Stimulated activated CD4-positive, alpha-beta T cell treated with anti-CD3 and anti-CD28 coated beads, Interleukin-15, amount 100 ng/mL, for 1 hour (primary cell): ENCODE measurements at places on chromosomes 13 and 19.
A peak's percentile ranks its signal among the peaks of the same experiment; 100 is the strongest.

- no peak for DNase-seq
Measured at GRCh38 chr13:36188441-36188840, 25.9 kb downstream of the SOHLH2 start.

DNA sequence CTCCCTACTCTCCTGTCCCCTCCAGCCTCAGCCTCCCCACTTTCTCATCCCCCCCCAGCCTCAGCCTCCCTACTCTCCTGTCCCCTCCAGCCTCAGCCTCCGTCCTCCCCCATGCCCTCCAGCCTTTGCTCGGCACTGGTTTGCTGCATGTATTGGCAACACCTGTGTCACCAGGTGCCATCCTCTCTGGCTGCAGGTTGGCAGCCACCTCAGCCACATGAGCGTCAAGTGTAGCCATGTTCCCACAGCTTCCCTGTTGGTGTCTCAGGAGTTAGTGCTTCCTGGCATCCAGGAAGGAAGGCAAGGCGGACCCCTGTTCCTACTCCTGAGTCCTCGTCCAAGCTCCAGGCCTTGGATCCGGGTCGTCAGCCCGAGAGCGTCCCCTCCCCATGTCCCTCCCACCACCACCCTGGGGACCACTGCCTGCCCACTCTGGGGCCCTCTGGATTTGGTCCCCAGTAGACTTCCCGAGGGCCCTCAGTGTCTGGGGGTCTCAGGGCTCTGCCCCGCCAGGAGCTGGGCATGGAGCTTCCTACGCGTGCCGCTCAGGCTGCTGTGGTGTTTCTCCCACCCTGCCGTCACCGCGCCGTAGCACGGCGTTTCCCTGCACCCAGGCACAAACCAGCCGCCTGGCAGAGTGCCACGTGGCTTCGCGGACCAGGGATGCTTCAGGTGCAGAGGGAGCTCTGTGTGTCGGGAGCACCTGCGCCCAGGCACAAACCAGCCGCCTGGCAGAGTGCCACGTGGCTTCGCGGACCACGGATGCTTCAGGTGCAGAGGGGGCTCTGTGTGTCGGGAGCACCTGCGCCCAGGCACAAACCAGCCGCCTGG is 128.3 kb upstream of the MCF2L start:
- no peak for DNase-seq

DNA sequence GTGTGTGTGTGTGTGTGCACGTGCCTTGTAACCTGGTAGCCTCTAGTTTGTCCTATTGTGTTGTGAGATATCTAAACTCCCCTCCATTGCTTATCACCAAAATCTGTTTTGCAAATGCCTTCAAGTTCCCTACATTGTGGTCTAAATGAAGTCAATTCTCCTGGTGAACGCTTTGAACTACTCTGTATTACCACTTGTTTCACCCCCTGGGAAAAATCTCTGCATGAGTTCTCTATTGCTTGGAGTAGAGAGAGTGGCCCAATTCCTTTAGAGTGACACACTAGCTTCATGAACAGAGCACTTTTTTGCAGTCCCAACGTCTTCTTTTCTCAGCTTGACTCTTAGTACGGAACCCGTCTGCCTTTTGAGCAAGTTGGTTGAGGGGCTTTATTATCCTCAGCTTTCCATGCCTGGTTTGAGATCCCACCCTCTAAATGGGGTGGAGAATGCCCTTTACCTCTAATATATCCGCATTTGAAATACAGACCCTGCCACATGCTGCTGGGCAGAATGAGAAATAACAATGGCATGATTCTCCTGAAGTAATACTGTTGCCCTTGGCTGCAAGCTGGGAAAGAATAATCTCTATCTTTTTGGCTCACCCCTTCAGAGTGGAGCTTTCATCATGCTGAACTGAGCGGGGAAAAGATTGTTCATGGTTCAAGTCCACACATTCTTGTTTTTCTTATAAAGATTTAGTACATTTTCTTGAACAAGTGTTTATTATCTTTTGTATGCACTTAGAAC is 2545.3 kb downstream of the PCDH9 start:
- DNase-seq, result no peak

DNA sequence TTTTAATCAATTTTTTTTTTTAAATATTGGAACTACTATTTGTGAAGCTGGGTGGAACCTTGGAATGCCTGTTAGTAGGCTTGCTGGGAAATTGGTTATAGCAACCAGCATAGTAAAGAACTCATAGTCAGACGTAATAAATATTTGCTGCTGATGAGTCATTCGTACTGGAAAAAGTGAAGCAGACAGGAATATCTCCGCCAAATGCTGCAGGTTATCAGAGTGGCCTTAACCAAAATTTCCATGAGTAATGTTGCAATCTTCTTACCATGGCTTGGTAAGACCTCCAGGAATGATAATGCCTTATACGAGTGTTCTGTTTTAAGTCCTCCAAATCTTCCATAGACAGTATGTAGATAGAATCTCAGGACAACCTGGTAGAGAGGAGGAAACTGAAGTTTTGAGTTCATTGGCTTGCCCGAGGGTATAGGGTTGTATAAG is 34.2 kb downstream of the MBNL2 start:
- no peak for DNase-seq

DNA sequence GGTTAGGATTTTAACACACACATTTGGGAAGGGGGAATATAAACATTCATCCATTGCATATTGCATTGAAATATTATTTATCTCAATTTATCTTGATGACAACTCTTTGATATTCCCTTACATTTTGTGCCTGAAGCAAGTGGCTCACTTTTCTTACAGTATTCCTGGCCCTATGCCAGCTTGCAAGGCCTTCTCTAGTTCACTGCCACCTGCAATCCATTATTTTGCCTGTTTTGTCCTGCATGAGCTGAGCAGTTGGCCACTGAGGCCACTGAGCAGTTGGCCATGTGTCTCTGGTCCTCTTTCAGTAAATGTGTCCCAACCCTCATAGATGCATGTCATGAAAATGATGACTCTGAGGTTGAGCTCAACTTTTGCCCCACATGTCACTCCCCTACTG is 49.8 kb downstream of the CBY2 start:
- DNase-seq, result no peak

- DNase-seq, result no peak
Measured at GRCh38 chr13:73133531-73133930, 74.7 kb downstream of the KLF5 start.

GRCh38 chr19:54186934-54187381 is 2.4 kb downstream of the MBOAT7 start:
- DNase-seq, result no peak

GRCh38 chr13:71712988-71713653 is 153.9 kb downstream of the DACH1 start:
- no peak for DNase-seq

- DNase-seq, result no peak
Measured at GRCh38 chr19:18501832-18502231, 20.0 kb downstream of the ELL start.

DNA sequence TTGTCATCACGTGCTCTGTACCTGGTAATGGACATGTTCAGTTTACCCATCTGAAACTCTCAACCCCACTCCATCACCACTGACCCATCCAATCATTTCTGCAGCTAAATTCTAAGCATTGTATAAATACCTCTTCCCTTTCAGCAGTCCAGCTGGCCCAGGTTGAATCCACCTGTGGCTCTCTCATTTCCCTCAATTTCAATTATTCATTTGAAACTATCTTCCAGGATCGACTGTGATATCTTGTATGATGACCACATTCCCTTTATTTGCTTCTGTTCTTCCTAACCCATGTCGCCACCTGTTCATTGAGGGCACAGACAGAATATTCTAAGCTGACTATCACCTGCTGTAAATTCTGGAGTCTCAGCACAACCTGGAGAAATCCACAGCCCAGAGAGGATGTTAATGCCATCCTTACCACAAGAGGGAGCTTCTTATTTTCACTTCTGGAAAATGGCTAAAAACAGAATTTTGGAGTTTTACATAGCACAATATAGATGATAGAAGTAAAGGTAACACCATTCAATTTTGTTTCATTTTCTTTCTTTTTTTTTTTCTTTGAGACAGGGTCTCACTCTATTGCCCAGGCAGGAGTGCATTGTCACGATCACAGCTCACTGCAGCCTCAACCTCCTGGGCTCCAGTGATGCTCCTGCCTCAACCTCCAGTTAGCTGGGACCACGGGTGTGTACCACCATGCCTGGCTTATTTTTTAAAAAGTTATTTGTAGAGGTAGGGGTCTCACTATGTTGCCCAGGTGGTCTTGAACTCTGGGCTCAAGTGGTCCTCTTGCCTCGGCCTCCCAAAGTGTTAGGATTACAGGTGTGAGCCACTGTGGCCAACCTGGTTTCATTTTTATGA is 38.6 kb downstream of the ZNF823 start:
- DNase-seq, result no peak

DNA sequence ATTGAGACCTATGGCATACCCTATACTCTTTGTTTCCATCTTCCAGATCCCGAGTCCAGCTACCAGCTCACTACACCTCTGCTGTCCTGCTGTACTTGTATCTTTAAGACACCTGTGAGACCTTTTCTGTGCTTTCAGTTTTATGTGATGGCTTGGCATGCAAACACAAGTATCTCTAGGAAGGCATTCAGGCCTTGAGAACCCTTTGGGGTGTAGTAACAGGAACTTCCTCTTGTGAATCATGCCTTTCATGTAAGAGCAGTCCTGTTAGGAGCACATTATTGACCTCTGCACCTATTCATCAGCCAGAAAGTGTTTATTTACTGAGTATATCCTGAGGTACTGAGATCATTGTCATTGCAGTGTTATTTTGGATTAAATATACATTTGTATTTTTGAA is 87.0 kb upstream of the HTR2A start:
- DNase-seq, result no peak

DNA sequence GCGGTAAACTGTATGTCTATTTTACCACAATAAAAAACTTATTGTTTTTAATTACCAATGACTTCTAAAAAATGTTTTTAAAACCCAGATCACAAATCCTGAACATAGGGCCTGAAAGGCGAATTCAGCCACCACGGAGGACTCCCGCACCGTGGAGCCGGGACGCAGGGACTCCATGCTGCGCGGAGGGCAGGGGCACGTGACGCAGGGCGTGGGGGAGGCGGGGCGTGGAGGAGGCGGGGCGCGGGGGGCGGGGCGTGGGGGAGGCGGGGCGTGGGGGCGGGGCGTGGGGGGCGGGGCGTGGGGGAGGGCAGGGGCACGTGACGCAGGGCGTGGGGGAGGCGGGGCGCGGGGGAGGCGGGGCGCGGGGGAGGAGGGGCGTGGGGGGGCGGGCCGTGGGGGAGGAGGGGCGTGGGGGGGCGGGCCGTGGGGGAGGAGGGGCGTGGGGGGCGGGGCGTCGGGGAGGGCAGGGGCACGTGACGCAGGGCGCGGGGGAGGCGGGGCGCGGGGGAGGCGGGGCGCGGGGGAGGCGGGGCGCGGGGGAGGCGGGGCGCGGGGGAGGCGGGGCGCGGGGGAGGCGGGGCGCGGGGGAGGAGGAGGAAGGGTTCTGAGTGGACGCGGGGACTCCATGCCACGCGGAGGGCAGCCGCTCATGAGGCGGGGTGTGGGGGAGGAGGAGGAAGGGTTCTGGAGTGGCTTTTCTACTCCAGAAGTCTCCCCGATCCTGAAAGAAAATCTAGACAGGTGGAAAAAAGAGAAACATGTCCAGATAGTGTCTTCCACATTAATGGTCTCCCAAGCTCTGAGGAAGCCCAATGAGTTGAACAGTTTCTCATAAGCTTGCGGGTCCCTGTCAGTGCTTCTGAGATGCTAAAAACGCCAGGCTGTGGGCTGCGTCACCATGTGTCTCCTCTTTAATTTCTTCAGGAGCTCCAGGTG is 4.4 kb upstream of the PROZ start:
- DNase-seq, result peak; percentile 60

- DNase-seq, result peak; percentile 3
Measured at GRCh38 chr13:32538143-32538620, 413 bp downstream of the N4BP2L2 start.

DNA sequence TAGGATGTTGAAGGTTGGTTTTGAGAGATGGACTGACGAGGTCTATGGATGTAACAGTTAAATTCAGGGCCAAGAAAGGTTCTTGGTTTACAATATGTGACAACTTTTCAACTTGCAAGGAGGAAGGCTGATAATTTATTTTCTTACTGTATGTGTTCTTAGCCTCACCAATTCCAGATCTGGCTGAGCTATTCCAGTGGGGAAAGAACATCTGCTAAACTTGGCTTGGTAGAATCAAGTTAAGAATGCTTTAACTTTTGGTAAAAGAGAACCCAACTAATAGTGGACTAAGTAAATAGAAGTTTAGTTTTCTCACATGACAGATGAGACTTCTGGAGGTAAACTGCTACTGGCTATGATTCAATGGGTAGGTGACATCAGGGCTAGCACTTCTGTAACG is 222.9 kb downstream of the KLF5 start:
- DNase-seq, result no peak

DNA sequence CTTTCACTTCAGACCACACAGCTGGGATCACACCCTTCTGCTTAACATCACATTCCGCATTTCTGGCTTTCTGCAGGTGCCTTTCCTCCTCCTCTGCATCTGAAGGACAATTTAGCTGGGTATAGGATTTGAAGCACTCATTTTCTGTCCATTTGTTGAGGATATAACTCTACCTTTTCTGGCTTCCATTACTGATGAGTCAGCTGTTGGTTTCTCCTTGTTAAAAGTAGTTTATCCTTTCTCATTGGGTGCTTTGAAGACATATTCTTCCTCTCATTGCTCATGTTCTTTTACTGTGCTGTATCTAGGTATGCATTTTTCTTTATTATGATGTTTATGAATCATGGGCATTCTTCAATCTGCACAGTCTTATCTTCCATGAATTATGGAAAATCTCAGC is 199.3 kb upstream of the SOX1 start:
- DNase-seq, result no peak

DNA sequence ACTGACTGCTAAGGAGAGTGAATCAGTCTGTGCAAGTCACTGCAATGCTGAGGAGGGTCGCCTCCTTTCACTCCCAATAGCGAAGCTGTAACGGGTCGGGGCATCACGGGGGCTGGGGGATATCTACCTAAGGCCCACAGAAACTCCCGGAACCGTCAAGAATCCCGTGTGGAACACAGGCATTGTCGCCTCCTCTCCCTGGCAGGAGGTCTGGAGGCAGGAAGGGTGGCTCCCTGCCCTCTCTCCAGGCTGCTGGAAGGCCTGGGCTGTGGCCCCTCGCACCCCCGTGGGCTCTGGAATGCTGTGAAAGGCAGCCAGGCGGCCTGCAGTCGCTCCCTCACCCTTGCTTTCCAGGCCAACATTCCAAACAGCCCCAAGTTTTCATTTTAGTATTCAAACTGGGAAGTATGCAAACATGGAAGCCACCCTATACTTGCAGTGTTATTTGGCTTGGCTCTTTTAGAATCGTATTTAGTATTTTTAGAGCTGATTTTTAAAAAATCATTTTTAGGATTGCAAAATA is 109.4 kb downstream of the CRYL1 start:
- DNase-seq, result no peak
